SJSA1 (cell line): ENCODE measurements at places on chromosomes 5 and 9.

GRCh38 chr9:5392285-5392684, 45.4 kb downstream of the PLGRKT start:
- no peak for DNase-seq

GRCh38 chr9:20823051-20823450, 139.0 kb downstream of the FOCAD start:
- no peak for DNase-seq

DNA sequence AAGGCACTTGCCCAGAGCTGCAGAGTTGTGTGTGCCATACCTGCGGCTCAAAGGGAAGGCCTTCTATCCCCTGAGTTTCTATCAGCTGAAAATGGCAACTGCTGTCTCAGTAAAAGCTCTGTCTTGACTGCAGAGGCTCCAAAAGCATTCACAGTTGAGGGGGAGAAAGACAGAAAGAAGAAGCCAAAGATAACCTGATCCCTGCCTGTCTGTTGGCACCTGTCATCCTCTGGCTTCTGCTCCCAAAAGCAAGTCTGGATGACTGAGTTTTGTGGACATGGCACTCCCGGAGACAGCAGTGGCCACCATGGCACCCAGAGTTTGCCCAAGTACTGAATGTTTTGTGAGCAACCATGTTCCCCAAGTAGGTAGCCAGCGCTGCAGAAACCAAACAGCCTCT, 176.6 kb downstream of the NR3C1 start:
- no peak for DNase-seq

GRCh38 chr5:174690271-174690670, 34.1 kb upstream of the MSX2 start:
- no peak for DNase-seq

GRCh38 chr5:152650413-152650812, 245.3 kb upstream of the NMUR2 start:
- no peak for DNase-seq
